Stimulated activated CD4-positive, alpha-beta T cell treated with anti-CD3 and anti-CD28 coated beads, Interleukin-4, amount 100 ng/mL, for 1 hour (primary cell): ENCODE measurements at places on chromosomes 7 and 10.
A peak's percentile ranks its signal among the peaks of the same experiment; 100 is the strongest.

- DNase-seq, result no peak
These were observed 467.2 kb downstream of the TCERG1L start for GRCh38 chr10:130844310-130844709.

DNA sequence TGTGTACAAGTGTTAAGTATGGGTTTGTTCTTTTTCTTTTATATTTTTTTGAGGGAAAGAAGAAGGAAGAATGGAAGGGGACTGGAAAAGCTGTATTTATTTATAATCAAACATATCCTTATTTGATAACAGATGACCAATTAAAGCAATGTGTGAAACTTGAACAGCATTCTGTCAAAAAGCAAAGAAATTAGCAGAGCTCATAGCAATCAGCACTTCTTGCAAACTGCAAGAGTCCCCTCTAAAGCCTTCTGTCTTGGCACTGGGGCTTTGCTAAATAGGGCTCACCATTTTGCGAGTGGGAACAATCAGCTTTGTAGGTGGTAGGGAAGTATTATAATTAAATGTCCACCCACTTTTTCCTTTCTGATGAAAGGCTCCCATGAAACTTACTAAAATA lies 164.9 kb upstream of the LRRTM3 start:
- DNase-seq, result no peak

GRCh38 chr10:69936091-69936490 lies 116.6 kb upstream of the MACROH2A2 start:
- no peak for DNase-seq

DNA sequence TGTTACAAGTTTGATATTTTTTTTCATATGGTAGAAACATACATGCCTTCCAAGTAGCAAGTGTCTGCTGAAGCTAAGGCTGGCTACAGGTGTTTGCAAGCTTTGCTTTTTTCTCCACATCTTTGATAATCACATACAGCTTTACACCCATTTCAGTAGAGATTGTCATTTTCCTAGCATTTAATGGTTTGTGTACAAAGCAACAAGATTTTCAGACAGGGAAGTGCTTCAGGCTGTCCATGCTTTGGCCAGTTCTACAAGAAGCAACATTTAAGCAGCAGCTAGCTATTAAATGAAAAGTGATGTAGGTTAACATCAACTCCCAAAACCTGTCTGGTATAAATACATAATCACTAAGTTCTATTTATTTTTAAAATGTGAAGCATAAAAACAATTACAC lies 2.3 kb downstream of the HDAC9 start:
- DNase-seq, result no peak

GRCh38 chr7:120554960-120555571 lies 282.1 kb downstream of the KCND2 start:
- DNase-seq, result no peak

- DNase-seq, result no peak
These were observed 19.2 kb upstream of the GRB10 start for GRCh38 chr7:50801907-50802306.

DNA sequence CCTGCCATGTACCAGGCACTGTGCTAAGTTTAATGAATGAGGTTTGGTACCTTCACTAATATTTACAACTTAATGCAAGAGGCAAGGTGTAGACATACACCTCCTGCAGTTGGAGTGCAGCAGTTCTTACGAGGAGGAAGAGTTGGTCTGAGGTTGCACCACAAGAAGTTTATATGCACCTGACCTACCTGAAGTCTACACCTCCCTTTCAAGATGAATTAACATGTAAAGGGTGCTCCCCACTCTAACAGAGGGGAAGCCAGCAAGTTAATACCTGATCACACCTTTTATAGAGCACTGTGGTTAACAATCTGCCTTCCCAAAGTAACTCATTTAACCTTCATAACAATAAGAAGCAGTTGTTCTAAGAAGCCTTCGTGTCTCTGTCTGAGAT lies 120.0 kb downstream of the LYZL1 start:
- DNase-seq, result no peak

- DNase-seq, result peak; percentile 27
These were observed 19.7 kb upstream of the VPS37D start for GRCh38 chr7:73647725-73648592.

GRCh38 chr10:32256613-32257437 lies 90.1 kb downstream of the EPC1 start:
- peak; percentile 66 for DNase-seq

- no peak for DNase-seq
These were observed 778.8 kb downstream of the LRMDA start for GRCh38 chr10:76210211-76210610.

DNA sequence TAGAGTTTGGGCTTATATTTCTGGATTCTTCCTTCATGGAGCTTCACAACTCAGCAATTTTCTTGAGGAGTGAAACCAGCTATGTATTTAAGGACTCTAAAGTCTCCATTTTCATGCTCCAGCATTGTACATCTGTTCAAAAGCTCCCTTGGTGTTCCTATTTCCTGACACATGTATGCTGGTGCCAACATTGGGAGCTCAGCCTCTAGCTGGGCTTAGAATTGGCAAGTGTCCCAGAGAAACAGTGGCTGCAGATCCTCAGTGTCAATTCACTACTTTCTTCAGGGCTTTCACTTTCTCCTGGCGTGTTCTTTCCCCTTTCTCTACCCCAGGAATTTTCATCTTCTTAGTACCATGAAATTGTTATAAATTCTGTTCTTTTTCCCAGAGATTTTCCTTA lies 103.1 kb downstream of the ZNF467 start:
- DNase-seq, result no peak
